ENCODE measurements at places on chromosomes 4 and X.

DNA sequence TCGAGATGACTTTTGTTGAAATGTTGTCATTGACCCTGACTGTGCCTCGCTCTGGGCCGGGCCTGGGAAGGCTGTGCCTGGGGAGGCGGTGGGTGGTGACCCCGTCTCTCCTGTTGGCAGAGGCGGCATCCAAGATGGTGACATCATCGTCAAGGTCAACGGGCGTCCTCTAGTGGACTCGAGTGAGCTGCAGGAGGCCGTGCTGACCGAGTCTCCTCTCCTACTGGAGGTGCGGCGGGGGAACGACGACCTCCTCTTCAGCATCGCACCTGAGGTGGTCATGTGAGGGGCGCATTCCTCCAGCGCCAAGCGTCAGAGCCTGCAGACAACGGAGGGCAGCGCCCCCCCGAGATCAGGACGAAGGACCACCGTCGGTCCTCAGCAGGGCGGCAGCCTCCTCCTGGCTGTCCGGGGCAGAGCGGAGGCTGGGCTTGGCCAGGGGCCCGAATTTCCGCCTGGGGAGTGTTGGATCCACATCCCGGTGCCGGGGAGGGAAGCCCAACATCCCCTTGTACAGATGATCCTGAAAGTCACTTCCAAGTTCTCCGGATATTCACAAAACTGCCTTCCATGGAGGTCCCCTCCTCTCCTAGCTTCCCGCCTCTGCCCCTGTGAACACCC, 36.4 kb downstream of the HTRA3 start:
- no peak for DNase-seq

DNA sequence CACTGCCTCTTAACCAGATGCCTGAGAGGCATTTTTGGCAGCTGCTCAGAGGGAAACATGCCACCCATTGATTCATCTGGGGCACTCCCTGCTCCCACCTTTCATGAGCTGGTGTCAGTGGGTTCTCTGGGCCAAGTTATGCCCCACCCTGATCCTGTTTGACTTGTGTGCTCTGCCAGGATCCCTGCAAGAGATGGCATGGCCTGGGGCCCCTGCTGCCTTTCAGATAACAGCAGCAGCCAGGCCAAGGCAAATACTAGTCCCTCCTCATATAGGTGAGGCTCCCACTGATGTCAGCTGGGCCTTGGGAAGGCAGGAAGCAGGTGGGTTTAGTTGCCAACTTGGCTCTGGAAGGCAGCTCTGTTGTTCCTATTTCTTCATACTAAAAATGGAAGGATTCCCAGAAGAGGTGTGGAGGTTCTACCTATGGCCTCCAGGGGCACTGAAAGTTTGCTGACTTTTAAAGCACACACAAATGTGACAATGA, 192.9 kb upstream of the RBPJ start:
- no peak for DNase-seq

DNA sequence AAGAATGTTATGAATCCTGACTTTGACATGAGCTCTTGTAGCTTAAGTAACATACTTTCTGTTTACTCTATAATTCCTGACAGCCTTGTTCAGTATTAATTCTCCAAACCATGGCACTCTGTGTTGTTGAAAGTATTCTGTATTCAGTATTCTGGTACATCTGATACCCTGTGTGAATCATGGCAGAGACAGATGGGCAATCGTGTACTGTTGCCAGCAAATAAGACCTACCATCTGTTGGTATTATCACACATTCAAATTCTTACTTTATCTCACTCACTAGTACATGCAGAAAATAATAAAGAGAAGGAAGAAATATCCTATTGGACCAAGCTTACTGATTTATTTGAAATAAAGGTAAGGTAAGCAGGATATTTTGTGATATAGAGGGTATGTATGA, 7.9 kb downstream of the MBTPS2 start:
- DNase-seq = no peak

- DNase-seq = no peak
These were observed 18.0 kb downstream of the OPHN1 start for GRCh38 chrX:68415316-68415715.

DNA sequence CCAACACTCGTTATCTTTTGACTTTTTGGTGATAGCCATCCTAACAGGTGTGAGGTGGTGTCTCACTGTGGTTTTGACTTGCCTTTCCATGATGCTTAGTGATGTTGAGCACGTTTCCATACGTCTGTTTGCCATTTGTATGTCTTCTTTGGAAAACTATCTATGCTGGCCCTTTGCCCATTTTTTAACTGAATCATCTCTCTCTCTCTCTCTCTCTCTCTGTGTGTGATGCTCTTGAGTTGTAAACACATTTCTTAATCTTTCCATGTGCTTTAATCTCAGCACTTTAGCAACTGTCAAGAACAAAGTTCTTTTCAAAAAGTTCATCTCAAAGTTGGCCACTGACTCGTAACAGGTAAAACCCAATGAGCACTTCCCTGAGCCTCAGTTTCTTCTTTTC, 10.5 kb downstream of the SORBS2 start:
- no peak for DNase-seq
